ENCODE measurements at places on chromosomes 1 and 21. TPM values are rescaled to one million over a fixed set of nuclear protein-coding genes. Genes with fewer than 3 reads are reported as not detected.

DNA sequence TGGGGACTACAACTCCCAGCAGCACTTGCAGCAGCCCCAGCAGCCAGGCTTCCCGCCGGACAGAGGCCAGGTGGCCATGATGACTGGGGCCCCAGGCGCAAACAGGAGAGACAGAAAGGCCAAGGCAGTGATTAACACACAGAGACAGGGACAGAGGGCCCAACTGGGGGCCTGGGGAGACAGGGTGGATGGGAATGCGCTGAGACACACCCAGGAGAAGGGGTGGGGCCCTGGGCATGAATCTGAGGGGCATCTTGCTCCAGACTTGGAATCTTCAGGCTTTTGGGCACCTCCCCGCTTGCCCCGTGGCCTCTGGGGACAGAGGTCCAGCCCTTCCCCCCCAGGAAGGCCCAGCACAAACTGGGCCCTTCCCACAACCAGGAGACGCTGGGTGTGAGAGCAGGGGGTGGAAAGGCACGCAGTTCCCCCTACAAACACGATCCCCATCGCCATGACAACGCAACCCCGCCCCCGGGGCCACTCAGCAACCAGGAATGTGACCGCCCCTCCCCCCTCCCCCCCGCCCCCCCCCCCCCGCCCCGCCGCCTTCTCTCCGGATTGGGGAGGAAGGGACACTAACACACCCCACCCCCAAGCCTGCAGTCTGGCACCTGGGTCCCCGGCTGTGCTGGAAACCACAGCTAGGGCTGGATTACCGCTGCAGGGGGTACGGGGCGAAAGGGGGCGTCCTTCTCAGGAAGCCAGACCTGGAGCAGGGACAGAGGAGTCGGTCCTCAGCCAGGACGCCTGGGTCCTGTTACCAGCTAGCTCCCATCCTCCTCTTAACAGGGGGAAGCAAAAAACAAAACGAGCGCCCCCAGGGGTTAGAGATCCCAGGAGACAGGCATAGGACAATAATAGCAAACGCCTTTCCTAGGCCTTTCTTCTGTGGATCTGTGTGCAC lies 4.5 kb downstream of the HDGF start:
- peak; percentile 95 for DNase-seq

DNA sequence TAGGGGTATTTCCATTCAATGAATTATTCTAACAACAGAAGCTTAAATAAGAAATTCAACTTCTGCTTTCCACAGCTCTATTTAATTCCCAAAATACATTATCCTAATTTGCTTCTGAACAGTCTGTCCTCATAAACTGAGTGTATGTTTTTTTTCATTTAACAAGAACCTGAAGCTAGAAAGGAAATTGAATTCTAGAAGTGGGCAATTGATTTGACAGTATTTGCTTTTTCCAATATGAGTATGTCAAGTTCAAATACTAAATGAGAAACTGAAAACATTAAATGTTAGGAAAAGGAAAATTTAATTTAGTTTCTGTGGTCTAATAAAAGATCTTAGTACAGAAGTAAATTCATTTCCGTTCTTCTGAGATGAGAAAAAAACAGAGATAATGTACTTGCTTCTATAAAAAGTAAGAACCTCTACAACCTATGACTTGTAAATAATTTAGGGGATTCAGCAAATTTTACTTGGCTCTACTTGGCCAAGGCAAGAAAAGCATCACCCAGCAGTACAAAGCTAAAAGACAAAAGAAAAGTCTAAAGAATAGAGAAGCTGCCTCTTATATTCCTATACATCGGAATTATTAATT lies 31.1 kb downstream of the RAB3GAP2 start:
- DNase-seq, result no peak

GRCh38 chr1:172746091-172746949 lies 87.4 kb downstream of the FASLG start:
- peak; percentile 97 for DNase-seq

DNA sequence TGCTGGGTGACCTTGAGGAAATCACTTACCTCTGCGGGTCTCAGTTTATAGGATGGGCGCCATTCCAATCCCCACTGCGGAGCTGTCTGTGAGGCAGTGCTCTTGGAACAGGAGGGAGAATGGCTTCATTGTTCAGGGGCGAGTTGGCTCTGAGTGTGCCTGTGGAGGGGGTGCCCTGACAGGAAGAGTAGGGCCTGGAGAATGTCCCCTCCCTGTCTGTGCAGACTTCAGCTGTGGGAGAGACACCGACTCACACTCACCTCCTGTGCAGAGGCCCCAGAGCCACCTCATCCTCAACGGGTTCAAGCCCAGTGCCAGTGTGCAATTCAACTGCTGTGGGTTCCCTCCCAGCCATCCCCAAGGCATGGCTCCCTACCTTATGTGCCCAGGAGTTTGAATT lies 17.1 kb downstream of the ADORA1 start:
- no peak for DNase-seq

GRCh38 chr1:36154765-36155407 lies 1.1 kb upstream of the MAP7D1 start:
- DNase-seq, result peak; percentile 25

Gene RAB29
- total RNA-seq, result 20.4 TPM

DNA sequence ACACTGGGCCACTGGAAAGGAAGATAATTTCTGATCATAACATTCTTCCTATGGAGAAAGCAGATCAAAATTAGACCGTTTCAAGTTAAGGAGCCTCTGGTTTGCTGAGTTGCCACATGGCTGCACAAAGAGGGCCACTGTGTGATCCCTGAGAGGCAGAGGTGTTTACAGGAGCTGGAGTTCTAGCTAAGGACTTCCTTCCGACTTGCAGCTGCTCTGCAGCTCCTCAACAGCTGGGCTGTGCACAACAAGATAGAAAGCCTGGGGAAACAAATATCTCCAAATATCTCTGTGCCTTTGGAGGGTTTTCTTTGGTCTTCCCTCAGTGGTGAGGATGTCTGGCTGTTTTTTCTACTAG lies 26.8 kb downstream of the GADD45A start:
- DNase-seq, result no peak

All from lung microvascular endothelial cell (primary cell).